Substantia nigra (tissue), 51 donors: ENCODE measurements at places on chromosomes 7 and 10.

- no peak for DNase-seq
Measured at GRCh38 chr7:99974681-99975080, 1.1 kb downstream of the AZGP1 start.

DNA sequence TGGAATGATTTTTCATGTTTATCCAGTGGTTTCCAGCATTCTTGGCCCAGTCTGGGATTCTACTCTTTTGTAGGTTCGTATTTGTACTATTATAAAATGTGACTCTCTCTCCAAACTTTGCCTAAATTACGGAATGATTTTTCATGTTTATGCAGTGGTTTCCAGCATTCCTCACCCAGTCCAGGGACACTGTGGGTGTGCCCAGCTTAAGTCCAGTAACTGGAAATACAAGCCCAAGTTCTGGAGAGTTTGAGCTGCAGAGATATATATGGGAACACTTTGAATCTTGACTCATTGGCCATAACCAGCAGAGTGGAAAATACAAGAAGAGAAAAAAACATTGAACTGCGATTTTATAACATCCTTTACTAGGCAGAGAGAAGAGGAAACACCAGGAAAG lies 5.9 kb upstream of the MAGI2 start:
- no peak for DNase-seq

DNA sequence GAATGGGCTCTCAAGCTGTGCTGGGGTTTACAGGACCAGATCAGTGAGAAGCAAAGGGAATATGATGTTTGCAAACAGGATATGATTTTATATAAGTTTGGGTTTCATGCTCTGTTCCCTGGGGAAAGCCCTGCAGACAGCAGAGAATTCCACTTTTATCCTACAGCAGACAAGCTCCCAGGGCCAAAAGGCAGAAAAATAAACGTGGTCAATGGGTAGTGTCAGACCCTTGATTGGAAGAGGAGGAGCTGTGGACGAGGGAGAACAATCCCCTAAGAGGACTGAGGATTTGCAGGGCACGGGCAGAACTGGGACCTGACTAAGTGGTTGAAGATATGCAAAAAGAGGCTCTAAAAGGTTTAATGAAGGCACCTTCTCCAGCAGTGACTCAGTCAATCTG lies 275.3 kb downstream of the HDAC9 start:
- no peak for DNase-seq

- DNase-seq: no peak
Measured at GRCh38 chr10:117694190-117694589, 151.6 kb downstream of the EMX2 start.

- DNase-seq: no peak
Measured at GRCh38 chr7:101564778-101565211, 64.3 kb downstream of the MYL10 start.

GRCh38 chr10:74510594-74510993 lies 315.8 kb upstream of the KAT6B start:
- no peak for DNase-seq
